Pancreas (tissue), 10 donors: ENCODE measurements at places on chromosomes 1 and 21.

DNA sequence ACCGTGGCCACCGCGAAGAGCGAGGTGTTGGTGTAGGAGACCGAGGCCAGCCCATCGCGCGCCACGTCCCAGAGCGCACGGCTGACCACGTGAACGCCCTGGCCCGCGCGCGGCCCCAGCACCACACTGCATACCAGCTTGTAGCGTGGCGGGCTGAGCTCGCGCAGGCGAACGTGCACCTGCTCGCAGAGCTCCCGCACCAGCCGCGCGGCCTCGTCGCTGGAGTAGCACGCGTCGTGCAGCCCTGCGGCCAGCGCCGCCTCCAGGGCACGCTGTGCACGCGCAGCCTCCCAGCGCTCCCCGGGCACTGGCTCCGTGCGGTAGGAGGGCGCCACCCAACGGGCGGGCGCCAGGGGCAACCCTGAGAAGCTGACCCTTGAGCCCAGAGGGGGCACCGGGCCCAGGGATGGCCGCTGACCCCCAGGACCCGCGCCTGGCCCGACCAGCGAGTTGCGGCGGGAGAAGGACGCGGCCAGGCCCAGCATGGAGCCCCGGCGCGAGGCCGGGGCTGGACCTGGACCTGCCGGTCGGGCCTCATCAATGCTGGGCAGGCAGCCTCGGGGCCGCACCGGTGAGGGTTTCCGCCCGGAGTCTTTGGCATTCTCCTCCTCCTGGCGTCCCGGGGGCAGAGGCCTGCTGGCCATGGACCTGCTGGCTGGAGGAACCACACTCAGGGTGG lies 987 bp downstream of the DYNLT4 start:
- DNase-seq: peak; percentile 67

- no peak for DNase-seq
Measured at GRCh38 chr1:82704393-82704792, 903.7 kb downstream of the ADGRL2 start.

DNA sequence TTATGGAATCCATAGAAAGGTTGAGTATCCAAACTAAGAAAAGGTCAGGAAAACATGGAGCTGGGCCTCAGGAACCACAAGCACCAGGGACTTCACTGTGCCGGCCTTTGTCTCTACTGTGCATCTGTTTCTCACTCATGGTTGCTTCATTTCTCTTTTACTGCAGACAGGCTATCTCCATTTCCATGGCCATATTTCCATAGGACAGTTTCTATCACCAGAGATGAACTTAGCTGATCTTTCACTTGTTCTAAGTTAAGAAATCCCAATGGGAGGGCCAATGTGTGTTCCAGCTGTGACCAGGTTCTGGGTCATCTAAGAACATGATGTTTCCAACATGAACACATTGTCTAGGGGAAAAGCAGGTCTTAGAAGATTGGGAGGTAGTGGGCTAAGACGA lies 43.7 kb upstream of the PPP2R5A start:
- DNase-seq: no peak

- no peak for DNase-seq
Measured at GRCh38 chr21:42533306-42533962, 19.8 kb downstream of the SLC37A1 start.

DNA sequence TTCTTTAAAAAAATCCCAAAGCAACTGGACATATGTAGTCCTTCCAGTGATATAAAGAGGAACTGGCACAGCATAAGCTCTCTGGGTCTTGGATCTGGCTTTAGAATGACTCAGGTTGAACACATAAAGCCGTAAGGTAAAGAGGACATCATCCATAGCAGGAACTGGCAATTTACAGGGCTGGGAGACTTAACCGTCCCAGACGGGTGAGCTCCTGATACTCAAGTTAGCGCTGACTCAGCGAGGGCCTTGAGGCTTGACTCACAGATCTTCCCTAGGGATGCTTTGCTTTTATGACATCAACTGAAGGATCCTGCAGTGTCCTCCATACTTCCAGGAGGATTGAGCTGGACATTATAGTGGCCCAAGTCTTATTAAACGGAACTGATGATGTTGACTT lies 154.1 kb downstream of the CLIC6 start:
- DNase-seq: no peak
